ENCODE measurements at places on chromosomes 1 and 21. TPM values are rescaled to one million over a fixed set of nuclear protein-coding genes. Genes with fewer than 3 reads are reported as not detected.

Gene KCNE2
- not detected for total RNA-seq

Gene OR6K3
- total RNA-seq = not detected

Gene ALX3
- not detected for total RNA-seq

Gene RHD
- not detected for total RNA-seq

Gene HES3
- not detected for total RNA-seq

Gene ARHGEF16
- 2.6 TPM for total RNA-seq

Gene KCNT2
- total RNA-seq = 0.12 TPM

Gene LHX8
- total RNA-seq = not detected

Gene TDRD10
- total RNA-seq = not detected

Gene PROK1
- not detected for total RNA-seq

Gene GNAT2
- total RNA-seq = not detected

DNA sequence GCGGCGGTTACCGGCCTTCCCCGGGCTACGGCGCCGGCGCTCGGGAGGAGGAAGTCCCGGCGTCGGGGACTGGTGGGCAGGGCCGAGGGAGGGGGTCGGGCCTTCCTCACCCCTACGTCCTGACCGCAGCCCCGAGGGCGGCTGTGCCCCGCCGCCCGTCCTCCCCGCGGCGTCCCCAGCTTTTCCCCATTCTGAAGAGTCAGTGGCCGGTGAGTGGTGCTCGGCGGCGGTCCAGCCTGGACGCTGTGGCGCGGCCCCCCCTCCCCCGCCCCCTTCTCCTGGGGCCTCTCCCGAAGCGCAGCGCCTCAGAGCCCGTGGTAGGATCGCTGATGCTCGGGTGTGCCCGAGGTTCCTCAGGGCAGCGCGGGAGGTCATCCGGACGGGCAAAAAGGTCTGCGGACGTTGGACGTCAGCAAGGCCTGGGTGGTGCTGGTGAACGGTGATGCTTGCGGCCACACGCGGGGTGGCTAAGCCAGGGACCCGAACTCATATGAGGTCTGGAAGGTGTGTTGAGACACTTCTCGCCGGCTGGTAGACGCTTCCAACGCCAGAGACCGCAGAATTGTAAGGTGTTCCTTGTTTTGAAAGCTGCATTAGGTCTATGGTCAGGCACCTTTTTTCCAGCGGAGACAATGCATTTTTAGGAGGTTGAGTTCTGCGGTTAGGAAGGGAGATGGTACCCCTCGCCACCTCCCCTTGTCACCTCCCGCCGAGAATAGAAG is 725 bp downstream of the SLC25A33 start:
- peak; percentile 63 for DNase-seq

- no peak for DNase-seq
Measured at GRCh38 chr1:158821723-158822122, 9.4 kb upstream of the MNDA start.

- no peak for DNase-seq
Measured at GRCh38 chr1:161914595-161914994, 109.1 kb downstream of the OLFML2B start.

DNA sequence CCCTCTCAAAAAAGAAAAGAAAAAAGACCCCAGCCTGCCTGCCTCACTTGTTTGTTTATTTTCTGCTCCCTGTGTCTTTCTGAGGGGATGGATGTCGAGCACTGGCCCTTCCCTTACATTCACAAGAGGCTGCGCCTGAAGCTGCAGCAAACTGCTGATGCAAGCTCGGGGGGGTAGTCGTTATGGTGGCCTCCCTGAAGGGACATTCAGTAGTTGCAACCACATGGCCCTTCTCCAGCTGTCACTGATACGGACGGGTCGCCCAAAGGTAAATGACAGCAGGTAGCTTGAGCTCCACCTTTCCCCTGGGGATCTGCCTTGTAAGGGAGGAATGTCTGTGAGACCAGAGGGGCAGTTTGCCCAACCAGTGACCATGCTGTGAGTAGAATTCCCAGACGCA is 17.7 kb downstream of the PLEKHM2 start:
- DNase-seq = no peak

DNA sequence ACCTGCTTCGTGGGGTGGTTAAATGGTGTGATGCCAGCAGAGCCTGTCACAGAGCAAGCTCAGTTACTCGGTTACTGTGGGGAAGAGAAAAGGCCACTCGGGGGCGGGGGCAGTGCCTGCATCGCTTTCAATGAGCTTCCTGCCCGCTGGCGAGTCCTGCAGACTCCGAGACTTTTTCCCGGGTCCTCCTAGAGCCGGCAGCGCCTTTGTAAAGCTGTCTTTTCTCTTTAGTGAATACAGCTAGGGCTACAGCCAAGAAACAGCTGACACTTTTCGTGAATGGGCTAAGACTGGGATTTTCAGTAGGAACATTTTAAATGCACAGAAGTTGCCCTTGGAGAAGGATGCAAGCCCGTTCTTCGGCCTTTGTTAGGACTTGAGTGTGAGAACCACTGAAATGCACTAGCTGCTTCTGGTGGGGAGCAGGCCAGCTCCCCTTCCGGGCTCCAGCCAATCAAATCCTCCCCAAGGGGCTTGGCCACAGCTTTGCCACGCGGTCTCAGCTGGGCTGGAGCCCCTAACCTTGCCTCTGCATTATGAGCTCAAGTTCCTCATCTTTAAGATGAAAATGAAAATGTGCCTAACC is 23.4 kb upstream of the EFHD2 start:
- DNase-seq = no peak

GRCh38 chr1:191086910-191087309 is 609.2 kb upstream of the BRINP3 start:
- DNase-seq = no peak

- DNase-seq = no peak
Measured at GRCh38 chr1:164719676-164720439, 160.9 kb downstream of the PBX1 start.

GRCh38 chr1:93763704-93764365 is 82.2 kb upstream of the BCAR3 start:
- DNase-seq = no peak

- no peak for DNase-seq
Measured at GRCh38 chr1:1128454-1129139, 12.7 kb upstream of the C1orf159 start.

DNA sequence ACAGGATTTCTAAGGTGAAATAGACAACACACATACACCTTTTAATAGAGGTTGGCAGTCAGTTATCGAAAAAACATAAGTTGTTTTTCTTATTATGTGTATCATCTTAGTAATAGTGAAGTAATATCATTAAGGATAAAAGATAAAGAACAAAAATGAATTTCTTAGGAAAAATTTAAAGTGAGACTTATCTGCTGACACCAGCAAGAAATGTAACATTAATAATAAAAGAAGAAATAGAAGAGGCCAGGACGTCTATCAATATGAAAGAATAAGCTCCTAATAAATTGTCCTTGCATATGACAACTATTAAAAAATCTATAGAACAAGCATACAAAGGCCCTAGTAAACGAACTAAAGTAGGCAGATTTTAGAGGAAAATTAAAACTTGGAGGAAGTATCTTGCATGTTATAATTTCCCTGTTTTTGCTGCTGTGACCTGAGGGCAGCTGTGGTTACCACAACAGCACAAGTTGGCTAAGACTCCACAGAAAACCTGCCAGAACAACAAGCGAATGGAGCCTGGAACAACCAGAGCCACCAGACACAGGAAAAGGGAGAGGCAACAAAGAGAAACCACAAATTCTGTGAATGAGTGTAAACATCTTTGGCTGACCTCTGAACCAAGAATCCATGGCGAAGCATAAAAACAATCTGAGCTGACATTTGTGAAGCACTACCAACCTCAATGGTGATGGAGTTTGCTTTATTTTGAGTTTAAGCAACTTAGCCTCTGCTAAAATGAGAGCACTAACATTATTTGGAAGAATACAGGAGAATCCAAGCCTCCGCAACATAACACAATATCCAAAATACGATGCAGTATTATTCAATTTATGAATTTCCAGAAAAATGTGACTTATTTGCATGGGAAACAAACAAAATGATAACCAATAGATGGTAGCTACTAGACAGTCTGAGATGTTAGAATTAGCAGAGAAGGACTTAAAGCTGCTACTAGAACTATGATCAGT is 207.5 kb downstream of the KCNT2 start:
- peak; percentile 54 for DNase-seq

- DNase-seq = no peak
Measured at GRCh38 chr1:204932573-204932909, 61.9 kb downstream of the NFASC start.

DNA sequence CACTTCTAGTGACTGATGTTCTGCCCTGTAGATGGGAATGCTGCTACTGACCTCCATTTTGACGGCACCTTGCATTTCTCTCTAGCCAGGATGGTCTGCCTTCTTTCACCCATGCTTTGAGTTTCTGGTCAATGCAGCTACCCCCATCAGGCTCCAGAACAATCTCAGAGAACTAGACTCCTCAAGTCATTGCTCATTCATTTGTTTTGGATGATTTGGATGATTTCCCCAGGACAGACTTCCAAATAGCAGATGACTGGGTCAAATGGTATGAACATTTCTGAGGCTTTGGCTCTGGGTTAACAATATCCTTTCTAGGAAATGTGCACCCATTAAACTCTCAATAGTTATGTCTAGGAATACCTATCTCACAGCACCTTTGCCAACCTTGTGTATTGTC is 63.9 kb downstream of the CSMD2 start:
- DNase-seq = no peak

DNA sequence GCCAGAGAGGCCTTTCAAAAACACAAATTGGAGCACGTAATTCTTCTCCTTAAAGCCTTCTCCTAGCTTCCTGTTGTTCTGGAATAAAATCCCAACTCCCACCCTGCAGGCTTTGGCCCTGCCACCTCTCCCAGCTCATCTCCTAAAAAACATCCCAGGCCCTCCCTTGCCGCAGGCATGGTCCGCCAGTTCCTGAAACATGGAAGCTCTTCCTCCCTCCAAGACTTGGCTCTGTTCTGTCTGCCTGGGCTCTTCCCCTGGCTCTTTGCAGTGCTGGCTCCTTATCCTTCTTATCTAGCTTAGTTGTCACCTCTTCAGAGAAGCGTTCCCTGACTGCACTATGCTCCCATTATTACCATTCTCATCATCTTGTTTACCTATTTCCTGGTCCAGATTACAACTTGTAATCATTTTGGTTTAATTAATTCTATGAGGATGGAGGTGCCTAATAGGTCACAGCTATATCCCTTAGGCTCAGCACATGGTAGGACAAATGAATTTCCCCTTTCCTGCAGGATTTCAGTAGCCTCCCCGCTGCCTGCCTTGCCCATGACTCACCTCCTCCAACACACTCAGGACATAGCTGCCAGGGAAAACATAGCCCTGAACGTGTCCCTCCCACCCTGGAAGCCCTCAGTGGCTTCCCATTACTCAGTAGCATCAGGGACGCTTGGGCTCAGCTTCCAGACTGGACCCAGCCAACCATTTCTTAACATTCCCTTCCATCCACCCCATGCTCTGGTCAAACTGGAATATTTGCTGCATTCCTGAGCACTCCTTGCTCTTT is 15.7 kb upstream of the IGSF21 start:
- DNase-seq = peak; percentile 63

DNA sequence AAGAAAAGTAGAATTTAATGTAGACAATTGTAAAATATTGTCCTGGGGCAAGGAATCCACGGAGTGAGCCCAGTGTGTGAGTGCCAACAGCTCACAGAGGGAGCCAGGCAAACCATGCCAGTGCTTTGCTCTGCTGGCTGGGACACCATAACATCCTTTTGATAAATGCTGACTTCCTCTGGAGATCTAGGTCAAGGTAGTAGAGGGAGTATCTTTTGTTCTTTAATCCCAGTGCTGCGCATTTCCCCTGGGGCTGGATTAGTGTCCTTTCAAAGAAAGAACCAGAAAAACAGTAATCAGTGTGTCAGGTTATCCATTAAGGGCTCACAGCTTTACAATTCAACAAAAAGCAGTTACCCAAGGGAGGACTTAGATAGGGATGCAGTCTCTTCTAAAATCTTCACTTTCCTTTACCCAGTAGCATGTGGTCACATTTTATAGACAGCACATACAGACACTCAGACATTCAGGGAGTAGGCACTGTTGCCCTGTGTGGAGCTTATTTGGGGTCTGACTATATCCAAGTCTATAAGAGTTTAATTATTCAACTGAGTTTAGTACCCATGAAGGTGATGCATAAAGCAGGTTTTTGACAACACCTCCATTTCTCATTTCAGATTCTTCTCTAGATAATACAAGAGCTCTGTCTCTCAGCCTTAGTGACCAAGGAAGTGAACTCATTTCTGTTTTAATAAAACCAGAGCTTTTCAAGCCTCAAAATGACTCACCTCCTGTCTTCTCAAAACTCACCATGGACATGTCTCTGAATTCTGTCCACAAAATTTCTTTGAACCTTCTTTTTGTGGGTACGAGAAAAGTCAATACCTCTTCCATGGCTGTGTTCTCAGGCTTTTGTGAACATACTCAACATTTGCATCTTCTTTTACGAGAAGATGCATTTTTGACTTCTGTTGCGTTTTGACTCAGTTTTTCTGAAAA is 215.3 kb downstream of the BRINP2 start:
- no peak for DNase-seq

- DNase-seq = no peak
Measured at GRCh38 chr1:6519491-6519934, 28.0 kb upstream of the PLEKHG5 start.

DNA sequence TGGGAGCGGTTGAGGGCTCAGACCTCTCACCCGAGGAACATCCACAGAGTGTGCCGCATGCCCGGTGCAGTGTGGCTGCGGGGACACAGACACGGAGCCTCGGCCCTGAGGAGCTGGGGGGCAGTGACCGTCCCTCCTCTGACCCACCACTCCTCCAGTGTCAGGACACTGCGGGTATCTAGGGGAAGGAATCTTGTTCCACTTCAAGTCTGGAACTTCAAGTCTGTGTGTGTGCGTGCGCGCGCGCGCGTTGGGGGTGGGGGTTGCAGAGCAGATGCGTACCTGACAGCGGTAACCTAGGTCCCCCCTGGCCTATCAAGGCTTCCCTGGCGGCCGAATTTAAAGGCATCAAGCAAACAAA is 17.3 kb downstream of the PCSK9 start:
- DNase-seq = no peak

- DNase-seq = no peak
Measured at GRCh38 chr1:220313576-220313975, 41.3 kb upstream of the RAB3GAP2 start.

- no peak for DNase-seq
Measured at GRCh38 chr1:66317248-66317515, 216.8 kb upstream of the SGIP1 start.

- DNase-seq = no peak
Measured at GRCh38 chr1:177592624-177593023, 377.2 kb downstream of the SEC16B start.

GRCh38 chr1:70764747-70765146 is 282.9 kb downstream of the PTGER3 start:
- no peak for DNase-seq

GRCh38 chr1:6359216-6360116 is 34.1 kb downstream of the ACOT7 start:
- DNase-seq = peak; percentile 81

- DNase-seq = peak; percentile 28
Measured at GRCh38 chr1:22673486-22674409, 20.7 kb downstream of the C1QB start.

- no peak for DNase-seq
Measured at GRCh38 chr1:101227837-101228236, 9.0 kb upstream of the S1PR1 start.

DNA sequence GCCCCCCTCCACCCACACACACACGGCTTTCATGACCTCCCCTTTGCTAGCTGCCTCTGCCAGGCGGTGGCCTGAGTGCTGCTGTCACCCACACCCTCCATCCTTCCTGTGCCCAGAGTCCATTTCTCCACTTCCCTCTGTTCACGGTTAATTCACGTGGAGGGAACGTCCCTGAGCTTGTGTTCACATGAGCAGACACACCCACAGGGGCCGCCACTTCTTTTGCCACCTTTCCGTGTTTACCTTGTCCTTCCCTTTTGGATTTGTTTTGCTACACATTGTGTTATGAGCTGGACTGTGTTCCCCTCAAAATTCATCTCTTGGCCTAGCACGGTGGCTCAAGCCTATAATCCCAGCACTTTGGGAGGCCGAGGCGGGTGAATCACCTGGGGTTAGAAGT is 128.0 kb downstream of the ETS2 start:
- no peak for DNase-seq
